ENCODE measurements at places on chromosomes 7 and 10. TPM values are rescaled to one million over a fixed set of nuclear protein-coding genes. Genes with fewer than 3 reads are reported as not detected.

- DNase-seq: no peak
Observed at GRCh38 chr10:130175074-130175473, 38.9 kb downstream of the GLRX3 start.

DNA sequence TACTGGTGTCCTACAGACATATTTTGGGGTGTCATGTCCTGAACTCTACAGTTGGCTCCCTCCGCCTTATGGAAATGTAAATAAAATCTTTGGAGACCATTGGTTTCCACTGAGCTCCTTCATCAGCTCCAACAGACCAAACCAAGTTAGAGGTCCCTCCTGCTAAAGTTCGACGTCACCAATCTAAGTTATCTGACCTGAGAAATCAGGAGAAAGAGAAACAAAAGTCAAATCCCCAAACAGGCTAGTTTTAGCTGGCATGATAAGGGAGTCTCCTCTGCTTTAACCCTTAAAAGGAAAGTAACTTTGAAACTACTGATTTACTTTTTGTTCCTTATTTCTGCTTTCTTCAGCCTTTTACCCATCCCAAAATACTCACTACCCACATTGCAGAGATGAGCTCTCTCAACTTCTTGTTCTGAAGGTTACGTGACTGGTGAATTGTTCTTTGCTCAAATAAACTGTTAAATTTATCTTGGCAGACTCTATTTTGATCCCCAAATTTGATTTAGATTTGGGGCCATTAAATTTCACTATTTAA, 39.9 kb downstream of the AVL9 start:
- no peak for DNase-seq

DNA sequence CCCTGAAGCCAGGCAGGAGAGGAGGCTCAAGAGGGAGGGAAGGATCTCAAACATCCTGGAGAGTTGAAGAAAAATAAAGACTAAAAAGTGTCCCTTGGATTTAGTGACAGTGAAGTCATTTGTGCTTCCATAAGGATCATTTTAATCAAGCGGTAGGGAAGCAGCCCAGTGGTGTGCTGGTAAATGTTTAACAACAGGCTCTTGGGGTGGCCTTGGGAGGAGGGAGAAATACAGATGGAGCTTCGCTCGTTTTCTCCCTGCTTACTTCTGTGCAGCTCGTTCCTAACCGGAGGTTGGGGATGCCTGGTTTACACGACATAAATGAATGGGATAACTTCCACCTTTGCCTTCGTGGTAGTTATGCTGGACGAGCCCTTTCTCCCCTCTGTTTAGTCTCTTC, 140.0 kb downstream of the CAMK1D start:
- DNase-seq: no peak

GRCh38 chr10:97895084-97895483, 45.4 kb downstream of the GOLGA7B start:
- no peak for DNase-seq

DNA sequence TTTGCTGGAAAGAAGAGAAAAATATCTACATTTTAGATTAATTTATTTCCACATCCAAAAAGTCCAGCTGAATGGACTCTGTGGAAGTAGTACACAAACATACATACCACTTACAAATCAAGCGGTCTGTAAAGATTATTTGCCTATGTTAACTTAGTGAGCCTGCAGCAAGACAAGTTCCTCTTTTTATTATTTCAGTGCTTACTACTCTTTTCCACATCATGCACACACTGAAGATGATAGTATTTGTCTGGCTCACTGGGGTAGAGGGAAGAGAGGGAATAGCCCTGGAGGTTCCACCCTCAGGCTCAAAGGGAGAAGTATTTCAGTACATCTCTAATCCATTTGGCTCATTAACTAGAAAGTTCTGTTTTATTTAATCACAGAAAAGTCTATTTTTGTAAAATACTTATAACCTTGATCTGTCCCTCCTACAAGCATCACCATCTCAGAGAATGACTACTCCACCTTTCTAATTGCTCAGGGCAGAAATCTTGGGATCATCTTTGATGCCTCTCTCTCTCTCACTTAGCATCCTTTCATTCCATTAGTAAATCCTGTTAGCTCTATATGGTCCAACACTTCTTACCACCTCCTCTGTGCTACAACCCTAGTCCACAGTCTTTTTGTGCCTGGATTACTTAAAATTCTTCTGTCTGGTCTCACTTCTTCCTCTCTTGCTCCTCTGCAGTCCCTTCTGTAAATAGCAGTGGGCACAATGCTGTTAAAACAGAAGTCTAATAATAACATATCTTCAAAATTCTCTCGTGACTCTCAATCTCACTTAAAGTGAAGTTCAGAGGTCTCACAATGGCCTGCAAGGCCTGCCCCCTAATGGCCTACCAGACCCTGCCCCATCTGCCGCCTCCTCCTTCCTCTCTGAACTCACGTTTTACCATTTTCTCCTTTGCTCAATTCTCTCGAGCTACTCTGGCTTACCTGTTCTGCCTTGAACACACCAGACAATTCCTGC, 64.3 kb upstream of the CCDC6 start:
- no peak for DNase-seq

DNA sequence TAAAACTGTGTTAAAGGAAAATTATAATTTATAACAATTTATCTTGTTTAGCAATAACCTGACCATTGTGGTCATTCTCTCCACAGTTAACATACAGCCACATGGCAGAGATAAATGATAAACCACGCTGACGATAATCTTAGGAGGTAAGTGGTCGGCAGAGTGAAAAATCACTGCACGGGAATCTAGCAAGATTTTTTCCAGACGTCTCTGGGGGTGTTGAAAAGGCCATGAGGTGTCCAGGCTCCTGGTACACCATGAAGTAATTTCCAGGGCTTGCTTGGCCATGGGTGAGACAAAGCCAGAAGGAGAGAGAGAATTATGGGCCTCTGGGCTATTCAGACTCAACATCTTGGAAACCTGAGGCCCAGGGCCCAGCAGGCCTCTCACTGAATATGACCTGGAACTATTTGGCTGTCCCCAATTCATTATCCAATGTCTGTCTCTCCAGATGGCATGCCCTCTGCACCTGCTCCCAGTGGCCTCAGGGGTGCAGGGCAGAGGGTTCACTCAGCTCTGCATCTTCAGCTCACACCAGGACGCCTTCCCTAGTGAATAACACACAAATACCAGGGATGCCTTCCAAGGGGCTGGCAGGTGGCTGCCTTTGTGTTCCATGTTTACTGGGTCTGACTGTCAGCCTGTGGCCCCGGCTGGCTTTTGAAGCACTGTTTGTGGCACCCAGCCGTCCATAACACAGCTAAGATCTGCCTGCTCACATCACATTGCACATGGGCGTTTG, 590.4 kb upstream of the PFKP start:
- DNase-seq: no peak

DNA sequence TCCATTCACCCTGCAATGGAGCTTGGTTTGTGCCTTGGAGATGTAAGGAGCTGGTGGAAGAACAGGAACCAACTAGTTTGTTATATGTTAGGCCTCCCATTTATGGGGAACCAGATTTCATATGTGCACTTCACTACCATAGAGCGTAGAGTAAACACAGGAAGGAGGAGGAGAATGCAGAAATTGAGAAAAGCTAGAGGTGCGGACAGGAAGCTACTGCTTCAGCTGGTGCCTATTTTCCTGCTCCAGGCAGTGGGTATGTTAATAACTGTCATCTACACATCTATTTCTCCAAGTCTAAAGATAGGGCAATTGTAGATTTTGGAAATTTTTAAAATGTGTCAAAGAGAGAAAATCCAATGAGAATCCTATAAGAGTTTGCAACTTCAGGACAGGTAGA, 482.2 kb downstream of the PLXDC2 start:
- DNase-seq: no peak

- DNase-seq: no peak
Observed at GRCh38 chr10:100655326-100655759, 90.0 kb upstream of the PAX2 start.

GRCh38 chr10:122387572-122387971, 13.1 kb downstream of the PLEKHA1 start:
- DNase-seq: no peak

- DNase-seq: no peak
Observed at GRCh38 chr10:118798231-118798662, 43.5 kb upstream of the CACUL1 start.

- no peak for DNase-seq
Observed at GRCh38 chr7:55350281-55350680, 14.9 kb upstream of the LANCL2 start.

DNA sequence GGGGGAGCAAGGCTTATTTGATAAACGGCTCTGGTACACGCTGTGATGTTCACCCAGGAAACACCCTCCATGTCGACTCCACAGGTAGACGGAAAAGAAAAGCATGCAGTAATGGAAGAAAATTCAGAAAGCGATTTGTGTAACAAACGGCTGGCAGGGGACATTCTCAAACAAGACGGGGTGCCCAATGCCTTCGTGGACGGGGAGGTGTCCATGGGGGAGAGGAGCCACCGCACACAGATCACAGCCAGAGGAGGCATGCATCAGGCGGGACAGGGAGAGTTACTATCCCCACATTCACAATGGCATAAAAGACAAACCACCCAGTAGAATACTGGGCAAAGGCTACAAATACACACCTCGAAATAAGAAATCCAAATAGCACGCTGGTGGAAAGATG, 20.1 kb downstream of the CNPY1 start:
- no peak for DNase-seq

DNA sequence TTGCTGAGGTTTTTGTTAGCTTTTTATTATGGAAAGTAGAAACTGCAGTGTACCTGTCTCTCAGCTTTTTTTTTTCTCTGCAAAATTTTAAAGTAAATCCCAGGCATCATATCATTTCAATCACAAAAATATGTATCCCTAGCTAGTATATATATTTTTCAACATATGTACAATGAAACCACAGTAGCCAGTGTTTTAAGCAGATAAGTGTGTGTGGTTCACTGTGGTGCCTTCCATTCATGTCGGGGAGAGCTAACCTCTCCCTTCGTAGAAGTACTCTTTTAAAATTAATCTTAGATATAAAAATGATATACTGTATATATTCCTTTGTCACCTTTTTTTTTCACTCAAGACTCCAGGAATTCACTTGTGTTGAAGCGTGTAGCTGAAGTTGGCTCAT, 22.7 kb downstream of the CUL1 start:
- DNase-seq: no peak

GRCh38 chr10:103745341-103746247, 109.8 kb downstream of the SH3PXD2A start:
- no peak for DNase-seq

DNA sequence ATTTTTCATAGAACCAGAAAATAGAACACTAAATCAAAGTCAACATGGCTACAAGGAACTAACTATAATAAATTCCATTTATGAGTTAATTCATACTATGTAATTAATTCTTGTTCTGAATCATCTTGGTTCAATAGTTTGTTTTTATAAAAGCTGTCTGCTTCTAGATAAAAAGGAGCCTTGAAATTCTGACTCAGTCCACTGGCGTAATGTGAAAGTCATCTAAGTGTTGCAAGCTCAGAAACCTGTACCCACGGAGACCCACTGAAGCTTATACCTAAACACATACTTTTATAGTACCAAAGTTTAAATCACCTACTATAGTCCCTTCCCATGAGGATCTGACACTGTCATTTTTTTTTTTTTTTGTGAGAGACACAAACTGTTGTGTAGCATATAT, 489.4 kb downstream of the SEMA3D start:
- DNase-seq: no peak

GRCh38 chr7:105787793-105788192, 88.6 kb downstream of the ATXN7L1 start:
- DNase-seq: no peak

- DNase-seq: no peak
Observed at GRCh38 chr7:92843034-92843760, 6.8 kb upstream of the CDK6 start.

DNA sequence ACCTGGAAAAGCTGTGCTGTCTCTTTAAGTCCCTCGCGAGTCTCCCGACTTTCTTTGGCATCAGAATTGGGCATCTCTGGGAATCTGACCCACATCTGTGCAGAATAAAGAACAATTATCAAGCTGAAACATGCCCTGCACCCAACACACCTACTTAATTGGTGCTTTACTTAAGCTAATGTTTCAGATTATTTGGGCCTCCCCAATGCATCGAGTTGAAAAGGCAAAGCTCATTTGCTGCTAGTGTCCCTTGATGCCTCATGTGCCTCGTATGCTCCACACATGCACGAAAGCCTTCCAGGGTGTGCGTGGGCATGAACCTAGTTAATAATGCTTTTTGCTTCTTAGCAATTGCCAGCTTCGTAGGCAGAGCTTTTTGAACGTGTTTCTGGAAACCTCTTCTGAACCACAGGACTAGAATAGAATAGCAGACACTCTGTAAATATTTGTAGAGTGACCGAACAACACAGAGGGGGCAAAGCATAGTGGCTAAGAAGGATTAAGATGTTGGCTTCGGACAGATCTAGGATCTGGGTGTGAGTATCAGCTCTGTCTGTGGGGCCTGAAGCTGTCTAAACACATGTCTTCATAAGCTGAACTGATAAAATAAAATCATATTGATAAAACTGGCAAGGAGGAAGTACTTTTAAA, 26.7 kb upstream of the FGFR2 start:
- no peak for DNase-seq

DNA sequence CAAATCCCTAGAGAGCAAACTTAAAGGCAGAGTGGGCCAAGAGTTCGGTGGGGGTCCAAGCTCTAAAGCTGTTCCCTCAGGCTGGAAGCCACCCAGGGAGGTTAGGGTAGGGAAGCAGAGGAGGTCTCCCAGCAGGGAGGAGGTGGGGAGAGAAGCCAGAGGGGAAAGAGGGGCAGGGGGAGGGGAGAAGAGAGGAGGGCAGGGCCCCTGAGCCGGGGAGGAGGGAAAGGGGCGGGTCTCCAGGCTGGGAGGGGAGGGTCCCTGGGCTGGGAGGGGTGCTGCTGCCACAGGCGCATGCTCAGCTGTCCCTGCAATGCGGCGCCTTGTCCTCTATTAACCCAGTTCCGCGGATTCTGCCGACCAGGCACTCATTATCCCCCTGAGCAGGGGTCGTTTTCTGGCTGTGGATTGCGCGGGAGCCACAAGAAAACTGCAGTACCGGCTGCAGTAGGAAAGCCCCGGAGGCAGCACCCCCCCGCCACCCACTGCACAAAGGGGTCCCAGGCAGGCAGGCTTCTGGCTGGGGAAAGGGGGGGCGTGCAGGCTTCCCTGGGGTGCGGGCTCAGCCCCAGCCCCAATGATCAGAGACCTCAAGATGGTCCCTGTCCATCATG, 49.3 kb downstream of the CAMK2B start:
- no peak for DNase-seq

ZNF783 gene
- total RNA-seq: 17.5 TPM

TMEM213 gene
- total RNA-seq: 18.1 TPM

ODAD2 gene
- total RNA-seq: not detected

GPR15LG gene
- 2.0 TPM for total RNA-seq

HABP2 gene
- total RNA-seq: not detected

NUTM2E gene
- total RNA-seq: not detected

TUBAL3 gene
- total RNA-seq: not detected

HOXA11 gene
- 1.2 TPM for total RNA-seq

TMEM139 gene
- 10.2 TPM for total RNA-seq
